ENCODE measurements at places on chromosomes 7 and 10.

- DNase-seq = no peak
These were observed 57.2 kb downstream of the AKR1E2 start for GRCh38 chr10:4883079-4883739.

- no peak for DNase-seq
These were observed 346.6 kb downstream of the PTEN start for GRCh38 chr10:88209837-88210561.

GRCh38 chr10:100882252-100882651 lies 30.5 kb upstream of the SLF2 start:
- DNase-seq = no peak

DNA sequence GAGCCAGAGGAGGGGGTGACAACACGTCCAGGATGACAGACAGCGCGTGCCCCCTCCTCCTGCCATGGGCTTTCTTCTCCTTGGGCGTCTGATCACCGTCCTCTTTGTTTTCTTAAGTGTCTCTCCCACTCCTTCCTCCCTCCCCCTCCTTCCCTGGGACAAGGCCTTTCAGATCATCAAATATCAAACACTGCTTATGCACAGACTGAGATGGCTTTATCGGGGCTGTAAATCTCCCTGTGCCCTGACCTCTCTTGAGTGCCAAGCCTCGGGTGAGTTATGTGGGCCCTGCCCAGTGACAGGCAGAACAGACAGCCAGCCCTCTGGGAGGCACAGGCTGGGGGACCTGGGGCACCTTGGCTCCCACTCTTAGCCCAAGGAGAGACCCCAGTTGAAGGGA lies 116.4 kb downstream of the C10orf105 start:
- DNase-seq = no peak

- DNase-seq = no peak
These were observed 54.5 kb downstream of the TSPAN15 start for GRCh38 chr10:69505636-69506318.

DNA sequence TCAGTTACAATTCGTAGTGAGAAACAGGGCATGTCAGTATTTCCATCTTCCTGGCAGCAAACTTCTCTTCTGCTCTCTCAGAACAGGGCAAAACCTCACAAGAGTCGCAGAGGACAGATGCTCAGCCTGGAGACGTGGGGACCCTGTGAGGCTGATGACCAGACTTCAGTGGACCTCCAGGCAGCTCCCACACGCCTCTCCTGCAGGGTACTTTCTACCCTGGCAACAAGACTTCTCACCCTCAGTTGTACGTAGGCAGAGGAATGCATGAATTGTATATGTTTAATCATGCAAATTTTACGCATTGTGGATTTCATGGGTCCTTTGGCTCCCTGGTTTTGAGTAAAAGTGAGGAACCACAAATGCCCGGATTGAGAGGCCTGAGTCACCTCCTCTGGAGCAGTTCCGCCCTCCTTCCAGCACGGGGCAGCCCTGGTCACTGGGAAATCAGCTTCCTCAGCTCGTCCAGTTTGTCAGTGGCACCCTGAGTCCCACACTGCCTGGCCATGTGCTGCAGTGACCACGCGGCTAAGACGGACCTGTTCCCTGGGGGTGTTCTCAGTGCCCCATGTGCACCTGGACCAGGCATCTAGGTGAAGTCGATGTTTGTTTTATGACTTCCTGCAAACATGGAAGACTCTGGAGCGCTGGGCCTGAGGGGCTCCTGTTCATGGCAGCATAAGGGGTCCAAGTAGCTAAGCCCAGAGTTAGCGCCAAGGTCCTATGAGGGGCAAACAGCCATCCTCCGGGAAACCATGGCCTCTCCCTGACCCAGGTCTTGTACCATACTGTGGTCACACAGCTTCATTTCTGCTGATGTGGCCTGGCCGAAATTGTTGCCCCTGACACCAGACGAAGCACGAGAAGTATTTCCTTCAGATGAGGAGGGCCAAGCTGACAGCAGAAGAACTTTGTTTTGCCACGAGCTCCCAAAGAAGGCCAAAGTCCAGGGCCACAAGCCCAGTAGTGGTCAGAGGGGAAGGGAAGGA lies 165.1 kb downstream of the TNS3 start:
- DNase-seq = no peak

- DNase-seq = no peak
These were observed 22.0 kb downstream of the IL2RA start for GRCh38 chr10:6040205-6040604.

DNA sequence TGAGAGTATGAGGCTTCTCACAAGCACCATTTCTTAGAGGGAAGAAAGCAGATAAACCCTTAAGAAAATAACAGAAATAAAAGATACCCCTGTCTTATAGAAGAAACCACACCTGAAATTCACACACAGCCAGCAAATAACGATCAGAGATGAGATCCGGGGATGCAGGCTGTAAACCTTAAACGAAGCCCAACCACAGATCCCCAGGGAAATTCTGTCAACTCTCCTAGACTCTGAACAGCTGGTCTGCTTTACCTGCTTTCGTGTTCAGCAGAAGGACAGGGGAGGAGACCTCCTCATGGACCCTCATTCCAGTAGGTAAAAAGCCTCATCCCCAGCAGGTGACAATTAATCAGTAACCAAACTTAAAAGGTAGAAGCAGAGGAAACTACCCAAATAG lies 45.0 kb downstream of the VOPP1 start:
- no peak for DNase-seq

DNA sequence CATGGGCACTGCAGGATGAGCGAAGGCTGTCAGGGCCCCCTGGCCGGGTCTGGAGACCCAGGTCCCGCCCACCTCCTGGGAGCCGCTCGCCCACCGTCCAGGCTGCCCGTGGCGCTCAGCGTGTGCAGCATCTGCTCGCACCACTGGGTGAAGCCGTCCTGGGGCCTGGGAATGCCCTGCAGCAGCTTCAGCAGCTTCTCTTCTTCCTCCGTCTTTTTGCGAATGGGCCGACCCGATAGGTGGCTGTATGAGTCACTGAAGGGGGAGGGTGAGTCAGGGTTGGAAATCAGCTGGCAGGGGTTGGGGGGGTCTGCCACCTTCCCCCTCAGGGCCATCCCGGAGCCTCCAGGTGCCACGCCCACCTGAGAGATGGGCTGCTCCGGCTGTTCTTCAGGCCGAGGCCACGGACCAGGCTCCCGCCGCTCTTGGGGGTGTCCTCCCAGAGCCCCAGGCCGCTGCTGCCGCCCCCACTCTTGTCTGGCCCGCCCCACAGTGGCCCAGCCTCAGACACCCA lies 8.7 kb downstream of the GNB2 start:
- DNase-seq = no peak

DNA sequence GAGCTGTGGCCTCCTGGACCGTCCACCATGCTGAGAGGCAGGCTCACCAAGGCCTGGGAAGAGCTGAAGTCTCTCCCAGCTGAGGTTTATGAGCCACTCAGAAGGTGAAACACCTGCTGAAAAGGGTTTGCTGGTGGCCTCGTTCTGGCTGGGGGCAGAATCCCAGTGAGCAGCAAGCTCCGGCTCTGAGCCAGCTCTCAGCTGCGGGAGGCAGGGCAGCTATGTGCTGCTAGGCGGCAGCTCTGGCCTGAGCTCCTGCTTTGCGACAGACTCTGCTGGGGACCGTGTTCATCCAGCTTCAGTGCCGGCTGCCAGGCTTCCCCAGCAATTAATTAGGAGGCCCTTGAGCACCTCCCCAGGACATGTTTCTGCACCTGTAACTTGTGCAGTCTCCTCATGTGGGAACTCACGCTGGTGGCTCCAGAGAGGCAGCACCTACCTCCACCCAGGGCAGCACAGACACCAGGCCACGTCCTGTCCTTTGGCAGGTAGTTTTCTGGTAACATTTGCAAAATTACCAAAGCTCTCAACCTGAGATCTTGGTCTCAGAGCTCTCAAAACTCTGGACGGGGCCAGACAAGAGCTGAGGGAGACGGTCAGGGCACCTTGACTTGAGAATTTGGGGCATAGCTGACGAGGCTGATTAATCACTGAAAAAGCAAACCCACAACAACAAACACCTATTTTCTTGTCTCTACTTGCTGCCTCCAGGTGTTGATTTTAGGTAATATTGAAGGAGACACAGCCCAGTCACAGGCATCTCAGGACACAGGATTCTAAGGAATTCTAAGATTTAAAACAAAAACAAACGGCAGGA lies 185.0 kb downstream of the TCERG1L start:
- no peak for DNase-seq

Measured in stimulated activated CD4-positive, alpha-beta T cell treated with anti-CD3 and anti-CD28 coated beads, TNF-alpha, amount 100 ng/mL, for 4 hours (primary cell).